ENCODE measurements at places on chromosomes 6 and 20.

- no peak for DNase-seq
Measured at GRCh38 chr6:10535193-10535592, 14.0 kb downstream of the GCNT2 start.

DNA sequence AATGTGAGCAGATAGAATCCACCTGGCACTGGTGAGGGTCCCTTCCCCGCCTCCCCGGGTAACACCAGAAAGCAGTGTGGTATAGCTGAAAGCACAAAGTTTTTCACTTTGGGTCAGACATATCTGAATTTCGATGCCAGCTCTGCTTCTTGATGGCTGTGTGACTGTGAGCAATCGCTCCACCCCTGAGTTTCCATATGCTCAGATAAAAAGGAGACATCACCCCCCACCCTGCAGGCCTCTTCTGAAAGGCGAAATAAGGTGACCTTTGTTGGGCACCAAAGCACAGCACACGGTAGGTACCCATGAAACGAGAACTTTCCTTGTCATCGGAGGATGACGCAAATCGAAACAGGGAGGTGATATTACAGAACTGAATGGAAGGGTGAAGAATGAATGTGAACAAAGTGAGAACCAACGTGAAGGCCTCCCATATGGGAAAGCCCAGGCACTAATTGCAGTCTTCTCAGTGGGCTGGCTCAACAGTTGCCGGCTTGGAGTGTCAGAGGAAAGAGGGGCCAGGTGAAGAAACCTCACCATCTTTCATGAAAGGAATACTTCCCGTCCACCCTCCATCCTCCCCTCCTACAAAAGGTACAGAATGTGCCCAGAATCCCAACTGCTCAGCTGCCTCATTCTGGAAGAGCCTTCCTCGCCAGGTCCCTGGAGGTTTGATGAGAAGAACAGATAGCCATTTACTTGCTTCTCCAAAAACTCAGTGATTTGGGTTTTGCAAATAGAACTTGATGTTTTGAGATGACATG lies 61.8 kb downstream of the NFATC2 start:
- DNase-seq, result peak; percentile 73

- DNase-seq, result no peak
Measured at GRCh38 chr6:90209527-90209926, 87.1 kb downstream of the BACH2 start.

- no peak for DNase-seq
Measured at GRCh38 chr20:52614051-52614863, 357.9 kb upstream of the TSHZ2 start.

DNA sequence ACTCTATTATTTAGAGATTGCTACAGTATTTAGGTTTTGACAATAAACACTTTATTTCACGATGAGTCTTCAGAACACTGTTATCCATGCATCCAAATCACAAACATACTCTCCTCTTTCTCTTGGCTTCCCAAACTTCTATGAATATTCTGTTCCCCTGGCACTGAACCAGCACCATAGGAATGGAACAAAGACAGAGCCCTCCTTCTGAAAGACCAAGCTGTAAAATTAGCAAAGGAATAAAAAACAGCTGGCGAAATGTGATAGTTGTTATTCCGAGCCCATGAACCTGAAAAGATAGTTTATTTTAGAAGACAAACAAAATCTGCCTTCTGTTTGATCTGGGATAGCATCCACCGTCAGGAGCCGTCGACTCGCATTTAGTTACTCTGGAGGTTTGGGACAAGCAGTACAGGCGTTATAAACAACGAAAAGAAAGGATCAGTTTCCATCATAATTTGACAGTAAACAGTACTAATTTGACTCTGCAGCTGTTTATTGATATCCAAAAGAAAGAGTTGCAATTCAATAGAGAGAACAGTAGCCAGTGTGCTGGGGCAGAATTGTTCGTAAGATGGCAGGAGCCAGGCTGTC lies 161.4 kb downstream of the CLIC5 start:
- no peak for DNase-seq

- no peak for DNase-seq
Measured at GRCh38 chr6:5590187-5590586, 328.9 kb downstream of the FARS2 start.

DNA sequence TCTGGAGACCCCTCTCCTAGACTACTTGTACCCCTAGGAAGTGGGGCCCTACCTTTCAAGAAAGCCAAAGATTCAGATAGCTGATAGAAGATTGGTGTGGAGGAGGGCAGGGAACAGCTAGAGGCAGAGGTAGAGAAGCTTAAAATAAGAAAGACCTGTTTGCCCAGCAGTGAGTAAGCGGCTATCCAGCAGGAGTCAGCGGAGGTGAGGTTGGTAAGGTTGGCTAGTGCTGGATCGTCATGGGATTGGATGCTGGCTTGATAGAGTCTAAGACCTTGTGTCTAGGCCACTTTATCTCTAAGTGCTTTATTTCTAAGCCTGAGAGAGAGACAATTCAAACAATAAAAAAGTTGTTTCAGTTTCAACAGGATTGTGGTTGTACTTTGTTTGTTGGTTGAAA lies 19.1 kb downstream of the ANKS1A start:
- no peak for DNase-seq

DNA sequence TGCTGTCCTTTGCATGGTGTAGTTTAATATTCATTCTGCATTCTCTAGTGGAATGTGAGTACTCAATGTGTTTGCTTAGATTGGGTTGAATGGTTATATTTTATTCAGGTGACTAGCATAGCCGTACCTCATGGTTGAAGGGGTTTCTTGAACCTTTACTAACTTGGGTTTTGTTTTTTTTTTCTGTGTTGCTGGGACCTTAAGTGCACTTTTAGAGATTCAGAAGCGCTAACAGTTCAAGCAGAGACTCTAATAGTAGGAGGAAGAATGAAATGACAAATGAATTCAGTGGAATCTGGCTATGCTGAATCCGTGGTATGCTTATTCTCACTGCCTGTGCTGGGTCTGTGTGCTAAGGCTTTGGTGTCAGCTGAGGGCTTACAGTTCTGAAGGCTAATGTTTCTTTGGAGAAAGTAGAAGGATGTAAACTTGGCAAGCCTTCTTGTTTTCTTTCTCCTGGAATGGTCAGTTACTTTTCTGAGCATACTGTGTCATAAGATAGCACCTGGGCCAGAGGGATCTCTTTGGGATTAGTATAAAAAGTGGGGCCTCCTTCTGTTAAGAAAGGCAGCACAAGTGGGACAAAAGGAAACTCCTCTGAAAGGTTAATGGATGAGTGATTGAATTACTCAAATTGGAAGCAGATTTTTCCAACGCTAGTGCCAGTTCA lies 28.7 kb downstream of the RNF144B start:
- DNase-seq, result no peak

DNA sequence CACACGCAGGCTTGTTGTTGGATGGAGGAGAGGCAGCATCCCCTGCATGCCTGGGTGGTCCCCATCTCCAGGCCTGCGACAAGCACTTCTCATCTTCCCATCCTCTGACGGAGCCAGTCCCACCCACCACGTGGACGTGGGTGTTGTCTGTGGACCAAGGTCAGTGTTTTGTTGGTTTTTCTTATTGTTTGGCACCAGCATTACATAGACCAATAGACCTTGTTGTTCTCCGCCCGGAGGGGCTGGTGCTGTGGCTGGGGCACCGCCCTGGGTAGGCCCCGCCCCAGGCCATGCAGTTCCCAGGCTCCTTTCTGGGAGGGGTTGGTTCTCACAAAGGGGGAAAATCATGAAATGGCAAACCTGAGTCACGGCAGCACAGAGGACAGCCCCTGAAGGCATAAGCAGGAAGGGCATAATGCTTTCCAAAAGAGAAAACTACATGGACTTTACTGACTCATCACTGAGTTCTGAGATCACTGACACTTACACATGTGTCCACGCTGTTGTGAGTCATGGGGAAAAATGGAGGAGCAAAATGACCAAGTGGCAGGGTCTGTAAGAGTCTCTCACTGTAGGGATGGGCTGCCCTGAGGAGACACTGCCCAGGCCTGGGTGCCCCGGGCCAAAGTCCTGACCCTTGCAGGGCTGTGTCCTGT lies 90.8 kb downstream of the THBS2 start:
- DNase-seq, result no peak

DNA sequence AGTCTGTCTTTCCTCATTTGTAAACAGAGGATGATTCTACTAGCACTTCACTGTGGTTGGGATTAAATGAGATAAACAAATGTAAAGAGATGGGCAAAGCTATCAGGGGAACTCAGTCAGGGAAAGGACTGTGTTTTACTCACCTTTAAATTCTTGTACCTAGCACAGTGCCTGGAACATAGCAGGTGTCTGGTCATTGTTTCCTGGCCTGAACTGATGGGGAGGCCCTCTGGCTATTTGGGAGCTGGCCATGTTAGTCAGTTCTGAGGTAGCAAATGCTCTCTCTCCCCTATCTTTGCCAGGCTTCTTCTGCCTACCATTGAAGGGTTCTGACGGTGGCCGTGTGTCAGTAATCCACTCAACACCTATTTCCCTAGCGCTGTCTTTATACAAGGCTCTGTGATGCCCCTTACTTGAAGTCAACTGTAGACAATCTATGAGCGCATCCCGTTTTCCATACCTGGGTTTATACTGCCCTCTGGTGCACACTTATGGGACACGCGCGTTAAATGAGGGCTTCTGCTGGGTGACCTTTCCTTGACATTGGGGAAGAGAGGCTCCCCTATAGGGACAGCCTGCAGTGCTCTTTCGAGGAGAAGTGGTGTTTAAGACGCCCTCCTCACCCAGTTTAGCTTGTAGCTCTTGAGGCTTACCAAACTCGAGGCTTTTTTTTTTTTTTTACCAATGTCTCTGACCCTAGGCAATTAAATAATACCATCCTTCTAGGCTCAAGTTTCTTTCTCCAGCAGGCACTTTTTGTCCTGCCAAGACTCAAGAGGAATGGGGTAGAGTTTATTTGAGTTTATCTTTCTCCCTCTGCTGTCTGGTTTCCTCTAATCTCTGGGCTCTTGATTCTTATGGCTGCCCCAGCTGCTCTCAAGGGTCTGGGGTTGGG lies 4.0 kb upstream of the SPATS1 start:
- peak; percentile 76 for DNase-seq

- no peak for DNase-seq
Measured at GRCh38 chr6:158803733-158804143, 15.4 kb downstream of the EZR start.

GRCh38 chr6:117137711-117138110 lies 127.6 kb upstream of the VGLL2 start:
- DNase-seq, result no peak

GRCh38 chr6:24004659-24005058 lies 121.4 kb upstream of the NRSN1 start:
- DNase-seq, result no peak

DNA sequence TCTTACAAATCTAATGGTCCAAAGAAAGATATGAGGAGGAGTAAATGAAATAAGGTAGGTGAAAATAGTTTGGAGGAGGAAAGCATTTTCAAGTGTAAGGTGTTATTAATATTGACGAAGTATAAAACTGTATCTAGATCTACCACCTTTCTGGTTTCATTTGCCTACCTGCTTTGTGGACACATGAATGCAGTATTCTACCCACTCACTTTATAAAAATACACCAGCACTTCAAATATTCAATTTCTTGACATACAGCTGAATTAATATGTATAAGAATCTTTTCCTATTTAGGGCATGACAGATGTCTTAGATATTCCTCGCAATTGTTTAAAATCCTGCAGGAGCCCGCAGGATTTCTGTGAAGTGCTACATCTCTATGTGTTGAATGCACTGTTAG lies 108.0 kb downstream of the BCAS1 start:
- no peak for DNase-seq

DNA sequence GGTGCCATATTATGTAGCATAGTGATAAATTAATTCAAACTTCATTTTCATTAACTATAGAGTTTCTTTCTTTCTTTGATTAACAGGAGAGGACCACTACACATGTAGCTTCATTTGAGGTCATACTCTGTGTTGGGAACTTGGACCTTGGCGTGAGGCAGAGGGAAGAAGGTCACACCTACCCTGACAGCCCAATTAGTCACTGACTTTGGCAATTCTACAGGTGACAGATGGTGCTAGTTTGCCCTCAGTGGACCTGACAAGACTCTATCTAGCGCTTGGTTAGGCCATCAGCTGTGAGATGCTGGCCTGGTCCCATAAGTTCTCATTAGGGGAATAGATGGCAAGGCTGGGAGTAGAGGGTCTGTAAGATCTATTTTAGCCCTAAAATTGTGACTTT lies 14.2 kb downstream of the SLX4IP start:
- no peak for DNase-seq

- no peak for DNase-seq
Measured at GRCh38 chr6:60681806-60682205, 1604.2 kb downstream of the KHDRBS2 start.

- DNase-seq, result no peak
Measured at GRCh38 chr20:17169585-17170136, 57.2 kb upstream of the PCSK2 start.

DNA sequence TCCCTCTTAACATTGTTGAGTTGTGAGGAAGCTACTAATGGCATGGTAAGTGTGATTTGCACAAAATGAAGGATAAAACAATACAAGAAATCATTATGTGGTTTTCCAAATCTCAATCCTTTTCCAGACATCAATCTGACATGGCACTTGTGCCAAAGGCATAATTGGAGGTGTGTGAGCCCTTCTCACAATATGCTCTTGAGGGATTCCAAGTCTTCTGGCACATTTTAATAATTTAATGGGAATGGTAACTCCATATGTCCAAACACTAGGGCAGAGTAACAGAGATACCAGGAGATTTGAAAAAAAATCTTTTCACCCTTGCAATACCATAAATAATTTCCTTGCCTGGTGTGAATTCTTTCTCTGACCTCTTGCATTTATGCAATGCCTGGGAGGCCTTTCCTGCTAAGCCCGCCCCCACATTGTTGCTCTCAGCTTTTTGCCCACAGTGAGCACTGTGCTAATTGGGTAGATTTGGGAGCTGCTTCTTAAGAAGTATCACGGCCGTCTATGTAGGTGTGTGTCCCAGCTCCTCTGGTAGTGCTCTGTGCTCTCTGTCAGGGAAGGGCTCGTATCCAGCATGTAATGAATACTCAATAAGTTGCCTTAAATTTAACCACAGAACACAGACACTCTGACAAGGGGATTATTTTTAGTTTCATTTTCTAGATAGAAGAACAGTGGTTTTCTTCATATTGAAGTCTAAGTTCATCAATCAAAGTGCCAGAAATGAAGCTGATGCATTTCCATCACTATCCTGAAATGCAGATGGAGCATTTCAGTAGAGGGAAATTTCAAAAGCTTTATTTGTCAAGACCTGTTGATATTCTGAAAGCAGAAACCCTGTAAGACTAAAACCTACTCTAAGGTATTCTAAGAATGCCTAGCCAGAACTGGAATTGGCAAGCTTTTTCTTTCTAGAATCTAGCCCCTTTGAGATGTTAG lies 54.4 kb upstream of the CEP85L start:
- DNase-seq, result no peak

DNA sequence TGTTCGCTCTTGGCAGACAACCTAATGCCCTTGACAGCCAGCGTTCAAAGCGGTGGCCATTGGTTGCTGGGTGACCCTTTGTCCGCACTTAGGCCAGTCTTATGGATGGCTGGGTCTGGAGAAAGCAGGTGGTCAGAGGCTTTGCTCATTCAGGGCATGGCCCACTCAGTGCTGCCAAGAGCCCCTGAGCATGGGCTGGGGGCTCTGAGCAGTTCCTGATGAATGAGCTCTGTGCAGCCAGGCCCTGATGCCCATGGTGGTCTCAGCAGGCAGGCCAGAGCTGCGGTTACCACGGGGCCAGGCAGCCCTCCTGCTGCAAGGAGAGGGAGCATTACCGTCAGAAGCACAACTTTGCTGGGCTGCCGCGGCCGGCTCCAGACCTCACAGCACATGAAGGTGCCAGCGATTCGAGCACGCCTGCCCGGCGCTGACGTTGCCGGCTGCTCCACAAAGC lies 36.3 kb downstream of the CDH4 start:
- no peak for DNase-seq

GRCh38 chr6:52457096-52457495 lies 37.0 kb downstream of the EFHC1 start:
- no peak for DNase-seq
